Endodermal cell (in vitro differentiated cells): ENCODE measurements at places on chromosomes 7 and 10. TPM values are rescaled to one million over a fixed set of nuclear protein-coding genes. Genes with fewer than 3 reads are reported as not detected.

Gene LOXL4
- total RNA-seq = 0.57 and 1.1 TPM in 2 replicates

Gene MMP21
- not detected in 2 replicates for total RNA-seq

Gene LHFPL3
- total RNA-seq = not detected in 2 replicates

Gene PCLO
- 4.2 to 11.0 TPM (median 5.0 TPM) in 3 replicates for total RNA-seq

Gene TBC1D12
- 7.4 to 11.4 TPM (median 9.3 TPM) in 3 replicates for total RNA-seq

Gene TMEM213
- total RNA-seq = not detected in 3 replicates

Gene VIM
- total RNA-seq = 155 and 188 TPM in 2 replicates

GRCh38 chr7:14436878-14437277, 447.4 kb upstream of the ETV1 start:
- no peak for DNase-seq

DNA sequence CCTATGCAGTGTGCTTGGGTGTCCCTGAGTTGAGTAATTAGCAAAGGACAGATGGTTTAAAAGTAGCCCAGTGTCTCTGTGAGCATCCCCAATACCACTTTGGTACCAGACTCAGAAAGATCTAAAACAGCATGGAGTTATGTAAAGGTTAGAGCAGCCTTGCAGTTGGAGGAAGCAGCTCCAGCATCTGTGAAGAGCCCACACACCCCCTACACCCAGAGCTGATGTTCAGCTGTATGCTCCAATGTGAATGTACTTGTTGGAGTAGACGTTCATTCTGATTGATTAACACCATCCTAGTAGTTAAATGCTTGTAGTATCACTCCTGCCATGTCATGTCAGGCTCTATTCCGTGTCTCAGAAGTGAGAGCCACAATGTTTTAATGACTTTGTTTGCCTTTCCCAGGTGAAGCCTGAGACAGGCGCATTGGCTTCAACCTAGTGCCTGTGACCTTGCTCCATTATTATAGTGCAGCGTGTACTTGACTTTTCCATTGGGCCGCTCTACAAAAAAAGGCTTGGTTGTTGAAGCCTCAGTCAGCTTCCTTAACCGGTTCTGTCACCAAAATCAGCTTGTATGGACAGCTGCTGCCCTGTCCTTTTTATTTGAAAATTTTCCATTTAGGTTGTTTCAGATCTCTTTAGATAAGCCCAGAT, 154.2 kb downstream of the LCOR start:
- DNase-seq = no peak

- peak; percentile 36 for DNase-seq
Measured at GRCh38 chr10:1154531-1155295, 98.5 kb downstream of the WDR37 start.

DNA sequence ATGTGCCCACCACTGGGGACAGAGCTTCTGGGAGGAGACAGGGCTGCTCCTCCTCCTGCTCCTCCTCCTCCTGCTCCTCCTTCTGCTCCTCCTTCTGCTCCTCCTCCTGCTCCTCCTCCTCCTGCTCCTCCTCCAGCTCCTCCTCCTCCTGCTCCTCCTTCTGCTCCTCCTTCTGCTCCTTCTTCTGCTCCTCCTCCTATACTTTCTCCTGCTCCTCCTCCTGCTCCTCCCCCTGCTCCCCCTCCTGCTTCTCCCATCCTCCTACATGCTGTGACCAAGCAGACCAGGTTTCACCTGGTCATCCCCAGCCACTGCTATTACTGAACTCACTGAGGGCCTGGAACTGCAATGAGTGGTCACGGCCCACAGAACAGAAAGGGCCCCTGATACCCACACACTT, 154.0 kb upstream of the PPP2R2D start:
- no peak for DNase-seq

DNA sequence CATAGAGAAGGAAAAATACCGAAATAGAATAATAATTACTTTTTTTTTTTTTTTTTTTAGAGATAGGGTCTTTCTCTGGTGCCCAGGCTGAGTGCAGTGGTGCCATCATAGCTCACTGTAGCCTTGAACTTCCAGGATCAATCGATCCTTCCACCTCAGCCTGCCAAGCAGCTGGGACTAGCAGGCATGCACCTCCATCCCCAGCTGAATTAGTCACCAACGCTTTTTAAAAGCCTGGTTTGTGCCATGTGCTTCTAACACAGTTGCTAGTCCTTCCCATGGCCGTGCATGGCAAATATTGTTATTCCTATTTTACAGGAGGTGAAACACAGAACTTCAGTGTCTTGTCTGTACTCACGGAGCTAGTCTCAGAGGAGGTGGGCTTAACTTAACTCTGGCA, 23.2 kb downstream of the LYZL2 start:
- peak; percentile 17 for DNase-seq

DNA sequence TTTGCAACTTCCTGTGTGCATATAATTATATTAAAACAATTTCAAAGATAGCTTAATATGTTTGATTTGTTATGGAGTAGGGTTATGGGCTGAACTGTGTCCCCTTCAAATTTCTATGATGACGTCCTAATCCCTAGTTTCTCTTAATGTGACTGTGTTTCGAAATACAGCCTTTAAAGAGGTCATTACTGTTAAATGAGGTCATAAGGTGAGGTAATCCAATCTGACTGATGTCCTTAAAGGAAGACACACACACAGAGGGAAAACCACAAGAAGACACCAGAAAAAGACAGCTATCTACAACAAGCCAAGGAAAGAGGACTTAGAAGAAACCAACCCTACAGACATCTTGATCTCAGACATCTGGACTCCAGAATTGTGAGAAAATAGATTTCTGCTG, 407.4 kb downstream of the MAGI2 start:
- no peak for DNase-seq

GRCh38 chr7:88111140-88111743, 108.6 kb downstream of the SRI start:
- DNase-seq = no peak

GRCh38 chr10:77661100-77661499, 23.5 kb upstream of the KCNMA1 start:
- DNase-seq = peak; percentile 74

GRCh38 chr7:80097756-80098155, 36.9 kb upstream of the GNAI1 start:
- DNase-seq = no peak

GRCh38 chr10:23917251-23917840, 291.6 kb upstream of the KIAA1217 start:
- DNase-seq = no peak

GRCh38 chr10:18359812-18360211, 219.6 kb downstream of the CACNB2 start:
- no peak for DNase-seq

- no peak for DNase-seq
Measured at GRCh38 chr7:158963771-158964241, 107.4 kb downstream of the DYNC2I1 start.

- no peak for DNase-seq
Measured at GRCh38 chr7:151394076-151395035, 15.5 kb downstream of the WDR86 start.

GRCh38 chr7:151776876-151777494, 99.9 kb downstream of the PRKAG2 start:
- no peak for DNase-seq

- no peak for DNase-seq
Measured at GRCh38 chr10:126549344-126549743, 121.1 kb downstream of the C10orf90 start.

DNA sequence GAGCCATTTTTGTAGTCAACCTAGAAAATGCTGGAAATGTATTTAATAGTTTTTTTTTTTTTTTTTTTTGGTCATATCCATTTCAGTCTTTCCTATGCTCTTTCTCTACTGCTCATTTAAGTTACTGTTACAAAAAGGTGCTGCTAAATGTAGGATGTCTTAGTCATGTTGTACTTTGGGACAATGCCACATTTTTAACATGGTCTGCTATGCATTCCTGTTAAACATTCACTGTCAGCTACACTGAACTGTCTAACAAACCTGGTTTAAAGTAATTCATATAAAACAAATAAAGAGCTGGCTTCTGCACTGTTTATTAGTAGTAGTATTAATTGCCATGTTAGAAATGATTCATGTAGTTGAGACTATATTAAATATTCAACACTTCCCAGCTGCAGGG, 108.6 kb downstream of the NSUN6 start:
- DNase-seq = no peak

- DNase-seq = peak; percentile 75
Measured at GRCh38 chr7:157292770-157293412, 43.9 kb upstream of the DNAJB6 start.

DNA sequence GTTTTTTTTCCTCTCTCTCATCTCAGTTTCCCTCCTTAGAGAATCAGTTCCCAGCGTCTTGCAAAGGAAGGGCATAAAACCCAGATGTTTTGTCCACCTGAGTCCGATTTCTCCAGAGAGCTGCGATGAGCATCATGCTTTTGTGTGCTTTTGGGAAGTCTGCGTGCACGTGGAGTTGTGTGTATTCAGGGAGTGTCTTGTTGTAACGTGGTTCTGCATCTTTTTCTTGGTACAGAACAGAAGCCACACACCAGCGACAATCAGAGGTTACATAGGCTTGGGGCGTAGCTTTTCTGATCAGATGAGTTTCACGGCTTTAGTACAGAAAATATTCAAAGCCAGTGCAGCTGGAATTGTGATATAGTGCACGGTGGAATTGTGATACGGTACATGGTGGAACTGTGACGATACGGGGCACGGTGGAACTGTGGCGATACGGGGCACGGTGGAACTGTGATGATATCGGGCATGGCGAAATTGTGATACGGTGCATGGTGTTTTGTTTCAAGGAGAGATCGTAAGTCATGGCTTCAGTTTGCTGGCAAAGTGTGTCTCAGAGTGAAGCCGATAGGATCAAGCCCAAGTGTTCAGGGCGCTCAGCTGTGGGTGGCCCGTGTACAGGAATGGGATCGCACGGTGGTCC, 32.8 kb downstream of the FOXK1 start:
- DNase-seq = no peak

DNA sequence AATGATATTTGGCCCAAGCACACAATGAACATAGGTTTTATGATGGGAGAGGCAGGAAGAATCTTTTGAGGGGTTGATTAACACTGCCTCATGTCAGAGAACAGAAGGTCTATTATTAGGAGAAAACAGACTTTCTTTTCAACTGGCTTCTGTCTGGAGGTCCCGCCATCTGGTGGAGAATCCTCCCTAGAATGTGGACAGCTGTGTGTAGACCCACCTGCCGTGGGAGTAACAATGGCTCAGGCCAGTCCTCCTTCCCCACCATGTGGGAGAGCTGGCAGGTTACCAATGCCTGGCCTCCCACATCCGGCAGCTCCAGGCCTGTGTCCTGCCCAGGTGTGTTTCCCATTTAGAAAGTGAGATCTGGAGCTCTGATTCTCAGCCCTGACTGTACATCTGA, 70.4 kb upstream of the AOAH start:
- DNase-seq = peak; percentile 60

DNA sequence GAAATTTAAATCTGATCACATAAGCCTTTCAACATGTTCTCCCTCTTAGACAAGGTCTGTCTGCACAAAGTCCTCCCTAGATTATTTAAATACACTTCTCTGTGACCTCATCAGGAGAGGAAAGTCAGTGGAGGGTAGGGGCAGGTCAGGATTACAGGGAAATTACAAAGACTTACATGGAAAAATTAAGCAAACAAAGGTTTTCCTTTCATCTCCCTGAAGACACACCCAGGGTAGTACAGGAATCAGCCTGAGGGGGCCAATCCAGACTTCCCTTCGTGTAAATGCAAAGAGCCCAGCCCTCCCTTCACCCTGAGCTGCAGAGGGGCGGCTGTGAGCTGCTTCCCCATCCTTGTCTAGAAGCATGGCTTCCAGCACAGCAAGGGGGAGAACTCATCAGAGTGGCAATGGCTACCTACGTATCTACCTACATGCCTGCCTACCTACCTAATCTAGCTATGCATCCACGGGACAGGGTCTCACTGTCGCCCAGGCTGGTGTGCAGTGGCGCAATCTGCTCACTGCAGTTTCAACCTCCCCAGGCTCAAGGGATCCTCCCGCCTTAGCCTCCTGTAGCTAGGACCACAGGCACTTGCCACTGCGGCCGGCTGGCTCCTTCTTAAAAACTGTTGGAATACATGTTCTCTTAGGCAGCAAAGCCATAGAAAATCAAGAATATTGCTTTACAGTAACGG, 33.2 kb downstream of the PITRM1 start:
- DNase-seq = no peak

- DNase-seq = no peak
Measured at GRCh38 chr10:91935886-91936285, 12.3 kb downstream of the BTAF1 start.

GRCh38 chr7:2211259-2211880, 21.4 kb downstream of the MAD1L1 start:
- no peak for DNase-seq

GRCh38 chr7:1193593-1194424, 33.8 kb upstream of the ZFAND2A start:
- DNase-seq = peak; percentile 83

- no peak for DNase-seq
Measured at GRCh38 chr10:70834441-70835151, 18.8 kb downstream of the SGPL1 start.

DNA sequence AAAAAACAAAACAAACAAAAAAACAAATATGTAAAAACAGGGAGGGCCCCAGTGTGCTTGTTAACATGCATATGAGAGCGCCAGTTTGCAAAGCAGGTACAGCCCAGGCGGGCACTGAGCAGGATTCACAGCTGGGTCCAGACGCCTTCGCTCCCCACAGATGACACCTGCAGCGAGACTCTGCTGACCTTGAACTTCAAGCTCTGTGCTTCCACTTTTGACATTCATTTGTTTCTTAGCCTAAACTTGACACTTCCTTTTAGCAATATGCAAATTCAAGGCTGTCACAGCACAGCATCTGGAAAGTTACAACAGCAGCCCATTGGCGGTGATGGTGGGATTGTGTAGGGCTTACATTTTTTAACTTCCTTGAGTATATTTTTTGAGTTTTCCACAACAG, 88.8 kb upstream of the TNS3 start:
- DNase-seq = no peak

GRCh38 chr7:1027242-1028043, 16.9 kb upstream of the GPR146 start:
- peak; percentile 68 for DNase-seq
